Left kidney (tissue), 8 donors: ENCODE measurements at places on chromosomes 2 and 18. TPM values are rescaled to one million over a fixed set of nuclear protein-coding genes. Genes with fewer than 3 reads are reported as not detected.

GRCh38 chr18:61323951-61324350 is 9.3 kb upstream of the CDH20 start:
- DNase-seq = no peak

DNA sequence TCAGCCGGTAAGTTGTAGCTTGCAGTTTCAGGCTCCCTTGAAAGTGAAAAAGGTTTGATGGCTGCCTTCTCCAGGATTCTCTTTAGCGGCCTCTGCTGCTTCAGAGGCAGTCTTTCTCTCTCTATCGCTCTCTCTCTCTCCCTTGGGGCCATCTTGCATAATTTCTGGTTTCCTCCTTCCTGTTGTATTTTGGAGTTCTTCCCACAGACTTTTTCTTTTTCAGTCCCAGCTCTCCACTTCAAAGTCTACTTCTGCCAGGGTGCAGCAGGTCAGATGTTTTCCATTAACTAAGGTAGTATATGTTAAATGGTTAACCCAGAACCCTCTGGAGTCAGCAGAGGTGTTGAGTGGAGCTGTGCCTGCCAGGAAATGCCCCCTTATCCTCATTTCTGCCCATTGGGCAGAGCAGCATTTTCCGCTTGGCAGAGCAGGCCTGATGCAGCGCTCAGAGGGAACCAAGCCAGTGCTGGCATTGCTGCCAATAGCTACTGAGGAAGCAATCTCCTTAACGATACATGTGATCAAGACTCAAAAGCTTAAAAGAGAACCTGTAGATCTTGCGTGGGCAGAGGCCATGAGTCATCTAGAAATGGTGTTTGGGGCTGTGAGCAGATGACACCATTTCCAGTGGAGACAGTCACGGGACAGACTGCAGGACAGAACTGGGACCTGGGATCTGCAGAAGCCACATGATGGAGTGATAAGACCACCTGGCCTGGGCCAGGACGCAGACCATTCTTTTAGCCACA is 20.8 kb downstream of the DBI start:
- peak; percentile 34 for DNase-seq

The REG3G gene
- not detected for polyA plus RNA-seq

DNA sequence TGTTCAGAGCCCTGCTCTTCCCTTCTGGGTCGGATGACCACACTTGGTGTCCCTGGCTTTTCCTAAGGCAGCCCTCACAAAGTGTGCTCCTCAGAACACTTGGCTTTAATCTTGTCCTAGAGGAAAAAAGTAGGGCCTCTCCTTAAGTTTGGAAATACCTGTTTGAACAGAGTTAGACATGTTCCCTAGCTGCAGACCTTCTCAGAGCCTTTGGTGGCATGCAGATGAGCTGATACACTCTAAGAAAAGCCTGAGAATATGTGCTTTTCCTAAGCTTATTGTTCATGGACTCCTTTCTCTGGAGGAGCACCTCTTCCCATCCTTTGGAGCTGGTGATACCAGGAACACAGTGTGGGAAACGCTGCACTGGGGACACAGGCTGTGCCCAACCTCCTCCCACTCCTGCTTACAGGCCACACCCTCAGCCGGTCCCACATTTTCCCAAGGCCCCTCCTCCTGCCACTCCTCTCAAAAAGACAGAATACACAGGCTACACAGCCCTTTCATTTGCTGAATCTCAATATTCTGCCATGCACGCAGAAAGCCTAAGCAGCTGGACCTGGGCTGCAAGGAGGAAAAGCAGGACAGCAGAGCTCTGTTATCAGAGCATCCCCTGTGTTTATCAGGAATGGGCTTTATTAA is 443.6 kb downstream of the NBAS start:
- DNase-seq = no peak

- no peak for DNase-seq
Observed at GRCh38 chr2:21892140-21892539, 768.4 kb downstream of the TDRD15 start.

DNA sequence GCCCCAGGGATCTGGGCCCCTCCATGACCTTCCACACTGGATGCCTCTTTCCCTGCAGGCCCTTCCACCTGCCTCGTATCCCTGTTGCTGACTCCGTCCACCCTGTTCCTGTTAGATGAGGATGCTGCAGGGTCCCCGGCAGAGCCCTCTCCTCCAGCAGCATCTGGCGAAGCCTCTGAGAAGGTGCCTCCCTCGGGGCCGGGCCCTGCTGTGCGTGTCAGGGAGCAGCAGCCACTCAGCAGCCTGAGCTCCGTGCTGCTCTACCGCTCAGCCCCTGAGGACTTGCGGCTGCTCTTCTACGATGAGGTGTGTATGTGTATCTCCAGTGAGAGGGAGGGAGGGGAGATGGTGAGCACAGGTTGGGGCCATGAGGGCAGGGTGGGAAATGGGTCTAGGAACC is 12.4 kb upstream of the SLC4A3 start:
- no peak for DNase-seq

GRCh38 chr18:50061876-50062517 is 132.9 kb downstream of the MYO5B start:
- DNase-seq = no peak

GRCh38 chr2:18856765-18857164 is 267.4 kb upstream of the NT5C1B start:
- no peak for DNase-seq

DNA sequence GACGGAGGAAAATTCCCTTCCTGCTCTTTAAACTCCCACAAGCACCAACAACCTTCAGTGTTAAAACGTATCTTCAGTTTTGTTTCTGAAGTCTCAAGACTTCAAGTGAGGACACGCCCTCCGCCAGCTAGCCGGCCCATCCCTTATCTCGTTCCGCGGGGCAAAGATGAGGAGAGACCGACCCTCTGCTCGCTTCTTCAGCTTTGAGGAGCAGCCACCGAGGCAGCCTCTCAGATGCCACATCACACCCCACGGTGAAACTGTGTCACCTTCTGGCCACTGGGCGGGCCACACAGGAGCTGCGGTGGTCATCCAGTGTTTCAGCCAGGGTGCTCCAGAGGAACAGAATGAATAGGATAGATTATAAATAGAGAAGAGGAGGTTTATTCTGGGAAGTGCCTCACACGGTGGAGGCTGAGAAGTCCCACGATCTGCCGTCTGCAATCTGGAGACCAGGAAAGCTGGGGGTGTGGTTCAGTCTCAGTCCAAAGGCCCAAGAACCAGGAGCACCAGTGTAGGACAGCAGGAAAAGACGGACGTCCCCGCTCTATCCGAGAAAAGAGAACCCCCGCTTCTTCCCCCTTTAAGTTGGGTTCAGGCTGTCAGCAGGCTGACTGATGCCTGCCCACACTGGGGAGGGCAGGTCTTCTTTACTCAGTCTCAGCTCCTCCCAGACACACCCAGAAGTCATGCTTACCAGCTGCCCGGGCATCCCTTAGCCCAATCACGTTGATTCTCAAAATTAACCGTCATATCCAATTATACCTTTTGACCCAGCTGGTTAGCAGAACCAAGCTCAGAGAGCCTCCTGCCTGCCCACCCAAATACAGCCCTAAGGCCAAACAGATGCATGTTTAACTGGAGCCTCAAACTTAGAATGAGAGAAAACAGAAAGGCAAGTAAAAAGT is 399.7 kb upstream of the ID2 start:
- DNase-seq = no peak

GRCh38 chr18:13688191-13689136 is 37.9 kb downstream of the FAM210A start:
- DNase-seq = no peak

The CNGA3 gene
- not detected for polyA plus RNA-seq

DNA sequence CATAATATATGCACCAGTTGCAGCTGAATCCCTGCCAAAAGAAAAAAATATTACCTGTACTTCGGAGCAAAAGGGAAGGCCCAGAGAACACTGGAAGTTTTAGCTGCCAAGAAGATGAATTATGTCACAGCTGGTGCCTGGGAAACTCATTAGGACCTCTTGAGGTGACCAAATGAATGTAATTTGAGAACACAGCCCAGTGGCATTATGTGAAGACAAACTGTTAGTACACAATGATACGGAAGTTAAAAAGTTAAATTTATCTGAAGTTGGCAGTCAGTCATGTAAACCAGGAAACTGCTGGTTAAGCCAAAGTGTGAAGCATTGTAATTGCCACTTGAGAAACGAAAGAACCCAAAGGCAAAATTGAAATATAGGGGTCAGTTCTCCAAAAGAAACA is 80.7 kb downstream of the EML4 start:
- peak; percentile 77 for DNase-seq

- DNase-seq = no peak
Observed at GRCh38 chr18:2903006-2903405, 56.2 kb downstream of the EMILIN2 start.

The HDAC4 gene
- 13.3 TPM for polyA plus RNA-seq

DNA sequence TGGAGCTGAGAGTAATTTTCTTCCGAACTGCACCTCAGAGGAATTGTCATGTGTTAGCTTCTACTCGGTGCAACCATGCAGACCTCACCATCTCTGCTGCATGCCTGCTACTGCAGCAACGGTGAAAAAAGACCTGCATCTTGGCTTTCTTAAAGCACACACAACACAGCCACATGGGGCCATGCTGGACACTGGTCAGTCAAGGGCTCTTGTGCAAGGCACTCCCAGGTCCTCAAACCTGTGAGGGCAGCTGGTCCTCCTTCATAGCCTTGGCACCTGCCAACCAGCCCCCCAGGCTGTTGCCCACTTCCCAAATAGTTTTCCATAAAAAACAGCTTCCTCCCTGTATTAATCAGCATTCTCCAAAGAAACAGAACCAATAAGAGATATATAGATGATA is 113.5 kb upstream of the TEX51 start:
- DNase-seq = no peak

- DNase-seq = no peak
Observed at GRCh38 chr2:197445746-197446145, 7.6 kb upstream of the COQ10B start.

The RPIA gene
- polyA plus RNA-seq = 32.6 TPM

DNA sequence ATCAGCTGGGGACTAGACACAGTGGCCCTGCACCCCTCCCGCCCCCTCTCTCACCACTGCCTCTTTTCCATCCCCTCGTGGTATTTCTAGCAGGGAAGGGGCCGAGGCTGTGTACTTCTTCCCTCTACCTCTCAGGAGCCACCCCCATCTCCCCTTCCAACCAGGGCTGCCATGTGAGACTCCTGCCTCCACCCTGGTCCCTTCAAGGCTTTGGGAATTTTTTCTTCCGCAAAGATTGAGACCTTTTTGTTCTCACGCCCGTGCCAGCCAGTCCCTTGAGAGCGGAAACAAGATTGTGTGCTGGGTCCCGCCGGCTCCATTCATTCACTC is 39.1 kb downstream of the LPIN1 start:
- DNase-seq = no peak

GRCh38 chr2:110842048-110842447 is 109.7 kb downstream of the ACOXL start:
- DNase-seq = no peak
